ENCODE measurements at places on chromosomes 11 and 22.

- DNase-seq: no peak
These were observed 143.5 kb downstream of the MIAT start for GRCh38 chr22:26800858-26801257.

DNA sequence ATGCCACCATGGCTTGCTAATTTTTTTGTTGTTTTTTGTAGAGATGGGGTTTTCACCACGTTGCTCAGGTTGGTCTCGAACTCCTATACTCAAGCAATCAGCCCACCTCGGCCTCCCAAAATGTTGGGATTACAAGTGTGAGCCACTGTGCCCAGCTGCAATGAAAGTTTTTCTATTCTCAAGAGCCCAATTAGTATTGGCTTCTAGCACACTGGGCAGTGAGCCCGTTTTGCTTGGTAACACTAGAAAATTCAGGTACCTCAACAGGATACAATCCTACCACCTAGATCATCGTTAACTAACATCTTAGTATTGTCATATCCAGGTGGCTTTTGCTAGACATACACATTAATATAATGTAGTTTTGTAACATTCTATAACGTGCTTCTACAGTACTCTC is 19.0 kb downstream of the SEC14L3 start:
- DNase-seq: no peak

DNA sequence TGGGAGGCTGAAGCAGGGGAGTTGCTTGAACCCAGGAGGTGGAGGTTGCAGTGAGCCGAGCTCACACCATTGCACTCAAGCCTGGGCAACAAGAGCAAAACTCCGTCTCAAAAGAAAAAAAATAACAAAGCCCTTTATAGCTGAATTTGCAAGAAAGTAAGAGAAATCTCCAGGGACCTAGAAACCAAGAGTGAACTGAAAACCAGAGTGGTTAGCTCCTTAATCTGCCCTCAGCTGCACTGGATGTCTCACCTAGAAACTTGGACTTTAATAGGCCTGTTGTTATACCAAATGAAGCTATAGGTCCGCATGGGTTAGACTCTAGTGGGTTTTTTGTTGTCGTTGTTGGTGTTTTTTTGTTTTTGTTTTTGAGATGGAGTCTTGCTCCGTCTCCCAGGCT is 4.1 kb downstream of the NEU3 start:
- DNase-seq: no peak

DNA sequence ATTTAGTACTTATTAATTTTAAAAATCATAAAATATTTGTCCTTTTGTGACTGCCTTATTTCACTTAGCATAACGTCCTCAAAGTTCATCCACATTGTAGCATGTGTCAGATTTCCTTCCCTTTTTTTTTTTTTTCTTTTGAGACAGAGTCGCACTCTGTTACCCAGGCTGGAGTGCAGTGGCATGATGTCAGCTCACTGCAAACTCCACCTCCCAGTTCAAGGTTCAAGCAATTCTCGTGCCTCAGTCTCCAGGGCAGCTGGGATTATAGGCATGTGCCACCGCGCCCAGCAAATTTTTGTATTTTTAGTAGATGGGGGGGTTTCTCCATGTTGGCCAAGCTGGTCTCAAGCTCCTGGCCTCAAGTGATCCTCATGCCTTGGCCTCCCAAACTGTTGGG is 10.6 kb downstream of the RAB6A start:
- no peak for DNase-seq

DNA sequence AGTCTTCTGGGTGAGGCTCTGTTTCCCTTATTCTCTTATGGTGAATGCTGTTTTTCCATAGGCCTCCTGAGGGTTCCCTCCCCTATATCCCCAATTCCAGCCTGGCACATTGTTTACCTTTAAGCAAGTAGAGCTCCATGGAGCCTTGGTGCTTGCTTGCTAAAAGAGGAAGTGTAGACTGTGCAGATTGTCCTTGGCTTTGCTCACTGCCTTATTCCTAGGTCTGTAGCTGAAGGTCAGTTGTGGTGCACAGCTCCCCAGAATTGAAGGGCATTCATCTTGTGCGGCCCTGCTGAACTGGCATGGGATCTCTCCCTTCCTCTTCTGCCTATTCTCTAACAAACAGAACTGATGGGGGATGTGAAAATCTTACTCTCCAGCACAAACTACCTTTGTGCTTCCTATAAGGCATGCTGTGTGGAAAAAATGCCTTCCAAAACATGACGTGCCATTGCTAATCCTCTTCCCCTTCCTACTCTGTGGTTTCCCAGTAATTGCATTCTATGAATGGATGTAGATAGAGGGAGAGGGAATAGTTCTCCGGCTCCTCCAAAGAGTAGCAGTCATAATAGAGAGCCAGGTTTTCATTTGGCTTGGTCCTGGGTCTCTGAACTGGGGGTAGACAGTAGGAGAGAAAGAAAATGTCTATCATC is 34.2 kb upstream of the PLET1 start:
- no peak for DNase-seq

DNA sequence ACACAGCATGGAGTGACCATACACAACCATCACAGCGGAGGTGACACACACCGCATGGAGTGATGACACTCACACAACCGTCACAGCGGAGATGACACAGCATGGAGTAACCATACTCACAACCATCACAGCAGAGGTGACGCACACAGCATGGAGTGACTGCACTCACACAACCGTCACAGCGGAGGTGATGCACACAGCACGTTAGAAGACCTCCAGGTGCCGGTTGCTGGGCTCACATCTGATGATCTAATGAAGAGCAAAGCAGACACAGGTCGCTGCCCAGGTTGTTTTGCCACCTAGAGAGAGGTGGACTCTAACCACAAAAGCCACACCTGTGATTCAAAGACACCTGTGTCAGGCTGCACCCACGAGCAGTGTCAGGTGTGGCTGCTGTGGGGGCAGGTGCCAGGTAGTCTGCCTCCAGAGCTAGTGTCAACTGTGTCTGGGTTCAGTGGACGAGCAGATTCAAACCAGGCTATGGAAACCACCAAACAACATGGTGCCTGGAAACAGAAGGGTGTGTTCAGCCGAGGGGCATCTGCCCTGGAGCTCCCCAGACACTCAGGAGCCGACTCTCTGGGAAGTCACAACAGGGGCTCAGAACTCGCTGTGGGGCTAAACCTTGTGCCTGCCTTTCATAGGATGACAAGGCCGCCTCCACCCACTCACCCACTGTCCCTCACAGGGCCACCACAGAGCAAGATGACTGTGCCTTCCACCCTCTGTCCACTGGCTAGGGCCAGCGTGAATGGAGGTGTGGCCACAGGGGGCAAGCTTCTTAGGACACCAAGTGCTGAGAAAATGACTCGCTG is 608.2 kb downstream of the TBC1D22A start:
- no peak for DNase-seq

- no peak for DNase-seq
These were observed 17.1 kb downstream of the MARK2 start for GRCh38 chr11:63855975-63856374.

DNA sequence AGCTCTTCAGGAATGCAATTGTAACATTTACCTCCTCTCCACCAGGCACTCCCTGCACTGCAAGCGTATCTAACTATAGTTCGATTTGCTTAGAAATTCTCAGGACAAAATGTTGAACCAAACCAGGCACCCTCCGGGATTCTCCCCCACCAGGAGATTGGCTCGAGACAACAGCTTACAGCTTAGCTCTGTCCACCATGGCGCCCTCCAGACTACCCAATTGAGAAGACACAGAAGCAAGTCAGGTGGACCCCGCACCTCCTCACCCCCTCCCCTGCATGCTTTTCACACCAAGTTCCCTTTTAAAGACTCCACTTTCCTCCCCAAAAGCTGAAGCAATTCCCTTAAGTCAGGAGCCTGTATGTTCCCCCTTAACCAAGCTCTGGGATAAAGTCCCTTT is 34.7 kb upstream of the RFPL3 start:
- DNase-seq: no peak

GRCh38 chr11:38356255-38356654 is 1758.2 kb upstream of the RAG2 start:
- DNase-seq: no peak

DNA sequence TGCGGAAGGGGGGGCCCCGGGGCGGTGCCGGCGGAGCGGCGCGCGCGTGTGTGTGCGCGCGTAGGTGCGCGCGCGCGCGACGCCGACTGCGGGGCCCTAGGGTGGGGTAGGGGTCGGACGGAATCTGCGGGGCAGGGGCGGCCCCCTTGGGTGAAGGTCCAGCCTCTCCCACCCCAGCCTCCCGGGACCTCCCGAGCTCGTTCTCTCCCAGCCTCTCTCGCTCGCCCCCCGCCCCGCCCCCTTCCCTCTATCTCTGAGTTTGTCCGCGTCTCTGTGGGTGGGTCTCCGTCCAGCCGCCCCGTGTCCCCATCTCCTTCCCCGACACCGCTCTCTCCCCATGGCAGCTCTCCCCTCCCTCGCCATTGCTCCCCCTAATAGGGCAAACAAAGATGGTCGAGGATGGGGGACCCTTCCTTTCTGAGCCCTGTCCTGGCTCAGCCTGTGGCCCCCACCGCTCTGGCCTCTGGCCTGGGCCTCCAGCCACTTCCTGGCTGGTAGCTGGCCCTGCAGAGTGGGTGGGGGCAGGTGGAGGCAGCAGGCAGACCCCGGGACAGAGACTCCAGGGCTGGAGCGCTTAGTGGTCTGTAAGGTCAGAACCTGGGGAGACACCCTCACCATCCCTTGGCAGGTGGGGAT is 33.0 kb upstream of the PRR5 start:
- DNase-seq: no peak

DNA sequence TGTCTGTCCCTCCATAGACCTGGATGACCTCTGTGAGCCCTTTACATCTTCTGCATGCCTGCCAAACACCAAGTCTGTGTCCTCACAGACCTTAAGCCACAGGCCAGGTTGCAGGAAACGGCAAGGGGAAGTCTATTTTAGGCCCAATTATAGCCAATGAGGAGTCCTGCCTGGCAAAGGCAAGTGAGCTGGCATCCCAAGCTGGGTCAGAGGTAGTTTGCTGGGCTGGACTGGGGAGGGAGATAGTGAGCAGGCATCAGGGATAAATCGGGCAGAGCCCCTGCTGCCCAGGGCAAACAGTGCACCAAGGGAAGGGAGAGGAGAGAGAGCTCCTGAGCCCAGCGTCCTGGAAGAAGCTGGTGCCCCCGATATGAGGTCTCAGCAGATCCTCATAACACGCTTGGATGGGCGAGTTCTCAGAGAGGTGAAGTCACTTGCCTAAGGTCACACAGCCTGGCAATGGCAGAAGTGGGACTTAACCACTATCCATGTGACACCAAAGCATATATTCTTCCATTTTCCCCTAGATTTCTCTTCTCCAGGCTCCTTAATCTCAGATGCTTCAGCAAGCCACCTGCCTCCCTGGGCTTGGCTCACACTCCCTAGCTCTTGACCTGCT is 3.7 kb upstream of the RELT start:
- no peak for DNase-seq

DNA sequence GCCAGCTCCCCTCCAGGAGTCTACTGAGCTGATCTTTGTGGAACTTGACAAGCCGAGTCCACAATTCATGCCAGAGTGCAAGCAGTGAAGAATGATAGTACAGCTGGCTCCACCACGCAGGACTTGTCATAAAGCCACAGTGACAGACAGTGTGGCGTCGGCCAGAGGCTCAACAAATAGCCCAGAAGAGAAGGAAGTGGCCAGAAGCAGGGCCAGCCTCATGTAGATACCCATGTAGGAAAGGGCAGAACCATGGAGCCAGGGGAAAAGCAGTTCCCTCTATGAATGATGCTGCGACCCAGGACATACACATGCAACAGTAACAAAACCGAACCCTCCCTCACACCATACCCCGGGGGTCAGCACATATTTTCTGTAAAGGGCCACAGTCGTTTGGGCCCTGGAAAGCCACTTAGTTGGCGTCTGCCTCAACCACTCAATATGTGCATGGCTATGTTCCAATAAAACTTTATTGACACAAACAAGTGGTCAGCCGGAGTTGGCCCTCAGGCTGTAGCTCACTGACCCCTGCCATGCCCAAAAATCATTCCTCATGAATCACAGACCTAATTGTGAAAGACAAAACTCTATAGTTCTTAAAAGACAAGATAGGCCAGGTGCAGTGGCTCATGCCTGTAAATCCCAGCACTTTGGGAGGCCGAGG is 161.4 kb downstream of the BRD1 start:
- DNase-seq: no peak

DNA sequence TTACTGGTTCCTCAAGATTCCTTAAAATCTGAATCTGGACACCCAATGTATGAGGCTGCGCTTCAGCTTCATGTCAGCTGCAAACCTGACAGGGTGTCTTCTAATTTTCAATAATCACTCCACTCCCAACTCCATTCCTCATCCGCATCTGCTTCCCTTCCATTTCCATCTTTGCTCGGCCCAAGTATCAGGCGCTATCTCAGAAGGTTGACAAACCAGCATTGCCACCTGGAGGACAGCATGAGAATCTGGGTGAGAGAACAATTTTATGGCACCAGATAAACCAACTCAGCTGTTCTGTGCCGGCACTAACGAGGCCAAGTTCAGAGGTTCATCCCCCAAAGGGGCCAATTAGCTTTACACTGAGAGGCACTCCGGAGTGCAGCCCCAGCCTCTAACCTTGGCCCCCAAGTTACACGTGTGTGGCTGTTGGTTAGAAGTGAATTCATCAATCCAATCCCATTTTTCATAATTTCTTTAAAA is 79.1 kb upstream of the LMO2 start:
- DNase-seq: peak; percentile 18

DNA sequence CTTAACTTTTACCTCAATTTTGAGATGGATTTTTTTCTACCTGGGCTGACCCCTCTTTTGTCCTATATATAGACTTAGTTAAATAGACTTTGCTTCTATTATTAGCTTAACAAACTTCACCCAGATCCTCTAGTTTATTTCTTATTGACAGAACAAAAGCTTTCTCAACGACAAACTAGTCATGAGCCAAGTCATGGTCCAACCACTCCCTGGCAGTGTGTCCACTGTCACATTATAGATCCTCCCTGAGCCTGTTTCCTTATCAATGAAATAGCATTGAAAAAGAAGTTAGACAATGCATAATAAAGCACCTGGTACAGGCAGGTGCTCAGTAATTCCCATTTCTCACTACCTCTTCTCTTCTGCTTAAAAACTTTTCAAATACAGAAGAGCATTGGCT is 155.1 kb downstream of the SPON1 start:
- no peak for DNase-seq

- DNase-seq: no peak
These were observed 2.8 kb upstream of the JHY start for GRCh38 chr11:122879785-122880184.

GRCh38 chr11:69157822-69158231 is 2.1 kb downstream of the SMIM38 start:
- DNase-seq: no peak

- no peak for DNase-seq
These were observed 10.7 kb downstream of the SDF2L1 start for GRCh38 chr22:21652547-21653545.

DNA sequence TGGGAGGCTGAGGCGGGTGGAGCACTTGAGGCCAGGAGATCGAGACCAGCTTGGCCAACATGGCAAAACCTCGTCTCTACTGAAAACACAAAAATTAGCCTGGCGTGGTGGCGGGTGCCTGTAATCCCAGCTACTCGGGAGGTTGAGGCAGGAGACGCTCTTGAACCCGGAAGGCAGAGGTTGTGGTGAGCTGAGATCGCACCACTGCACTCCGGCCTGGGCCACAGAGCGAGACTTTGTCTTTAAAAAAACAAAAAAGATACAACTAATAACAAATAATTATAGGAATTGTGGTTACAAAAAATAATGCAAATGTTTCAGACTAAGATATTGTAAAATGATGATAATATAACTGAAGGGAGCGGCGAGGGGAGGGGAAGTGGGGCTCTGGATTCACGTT is 90.3 kb upstream of the RTL6 start:
- no peak for DNase-seq

GRCh38 chr11:61532134-61533038 is 23.8 kb downstream of the LRRC10B start:
- no peak for DNase-seq

- DNase-seq: no peak
These were observed 237.3 kb downstream of the ST3GAL4 start for GRCh38 chr11:126592496-126593410.

- DNase-seq: no peak
These were observed 28.1 kb downstream of the IGSF9B start for GRCh38 chr11:133928628-133929059.
